ENCODE measurements at places on chromosomes 1 and 21. TPM values are rescaled to one million over a fixed set of nuclear protein-coding genes. Genes with fewer than 3 reads are reported as not detected.

GRCh38 chr1:201260236-201260590 lies 23.1 kb upstream of the PKP1 start:
- DNase-seq = no peak

DNA sequence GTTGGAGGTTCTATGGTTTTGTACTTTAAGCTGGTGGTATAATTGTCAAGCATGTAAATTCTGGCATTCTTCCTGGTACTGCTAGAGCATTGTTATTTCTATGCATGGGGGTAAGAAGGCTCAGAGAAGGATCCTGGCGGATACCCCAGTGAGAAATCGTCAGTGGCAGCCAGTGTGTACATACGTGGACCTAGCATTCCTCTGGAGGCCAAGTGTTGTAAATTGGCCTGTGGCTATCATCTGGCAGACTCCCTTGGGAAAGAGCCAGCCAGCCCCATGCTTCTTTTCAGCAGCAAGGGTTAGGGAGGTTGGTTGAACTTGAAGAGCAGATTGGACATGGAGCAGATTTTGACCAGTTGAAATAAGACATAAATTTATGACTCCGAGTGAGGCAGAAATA lies 5.2 kb upstream of the AGO3 start:
- DNase-seq = no peak

GRCh38 chr1:56444960-56445646 lies 134.3 kb downstream of the PLPP3 start:
- no peak for DNase-seq

Gene NAXE
- total RNA-seq = 115 TPM

DNA sequence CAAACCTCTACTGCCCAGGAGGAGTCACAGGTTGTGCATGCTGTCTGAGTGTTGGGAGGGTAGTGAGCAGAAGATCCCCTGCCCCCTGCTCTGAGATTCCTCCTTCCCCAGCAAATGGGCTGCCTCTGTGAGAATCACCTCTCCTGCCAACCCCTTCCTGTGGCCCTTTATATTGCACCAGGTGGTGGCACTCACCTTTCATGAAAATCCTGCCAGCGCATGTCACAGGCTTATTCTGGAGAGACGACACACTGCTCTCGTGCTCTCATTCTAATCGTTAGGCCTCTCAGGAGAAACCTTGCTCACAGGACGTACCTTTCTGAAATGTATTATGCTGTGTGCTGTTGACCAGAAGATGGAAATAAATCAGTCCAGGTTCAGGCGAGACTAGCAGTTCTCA lies 113.7 kb downstream of the RGL1 start:
- DNase-seq = no peak

- no peak for DNase-seq
Measured at GRCh38 chr1:205998457-205999241, 4.5 kb downstream of the RAB7B start.

Gene SPRR3
- total RNA-seq = not detected

GRCh38 chr1:115199416-115200132 lies 110.3 kb upstream of the TSPAN2 start:
- DNase-seq = no peak

Gene DISC1
- 3.7 TPM for total RNA-seq

GRCh38 chr1:47901001-47901575 lies 96.1 kb downstream of the TRABD2B start:
- no peak for DNase-seq

- no peak for DNase-seq
Measured at GRCh38 chr1:52305417-52306226, 60.4 kb downstream of the CC2D1B start.

DNA sequence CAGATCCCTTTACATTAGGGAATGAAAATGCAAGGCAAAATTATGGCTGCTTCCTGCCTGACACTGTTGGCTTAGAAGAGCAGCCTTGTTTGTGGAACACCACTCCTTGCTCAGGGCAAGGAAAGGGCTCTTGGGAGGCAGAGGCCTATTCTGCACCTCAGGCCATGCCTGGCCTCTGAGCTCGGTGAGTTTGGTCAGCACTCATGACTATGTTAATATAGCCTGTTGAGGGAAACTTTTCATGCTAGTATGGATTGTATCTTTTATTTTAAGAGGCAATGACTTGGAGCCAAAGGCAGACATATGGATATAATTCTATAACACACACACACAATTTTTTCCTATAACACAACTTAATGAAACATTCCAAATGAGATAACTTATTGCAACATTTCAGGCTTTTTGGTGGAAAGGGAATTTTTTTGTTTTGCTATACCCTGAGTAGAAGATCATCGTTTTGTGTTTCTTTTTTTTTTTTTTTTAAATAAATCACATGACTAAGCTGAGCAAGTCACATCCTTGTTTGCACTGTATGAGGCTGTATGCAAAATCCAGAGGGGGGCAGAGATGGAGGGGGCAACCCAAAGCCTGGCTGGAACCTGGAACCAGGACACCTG lies 5.6 kb upstream of the YRDC start:
- DNase-seq = no peak

Gene GBP1
- 20.4 TPM for total RNA-seq

DNA sequence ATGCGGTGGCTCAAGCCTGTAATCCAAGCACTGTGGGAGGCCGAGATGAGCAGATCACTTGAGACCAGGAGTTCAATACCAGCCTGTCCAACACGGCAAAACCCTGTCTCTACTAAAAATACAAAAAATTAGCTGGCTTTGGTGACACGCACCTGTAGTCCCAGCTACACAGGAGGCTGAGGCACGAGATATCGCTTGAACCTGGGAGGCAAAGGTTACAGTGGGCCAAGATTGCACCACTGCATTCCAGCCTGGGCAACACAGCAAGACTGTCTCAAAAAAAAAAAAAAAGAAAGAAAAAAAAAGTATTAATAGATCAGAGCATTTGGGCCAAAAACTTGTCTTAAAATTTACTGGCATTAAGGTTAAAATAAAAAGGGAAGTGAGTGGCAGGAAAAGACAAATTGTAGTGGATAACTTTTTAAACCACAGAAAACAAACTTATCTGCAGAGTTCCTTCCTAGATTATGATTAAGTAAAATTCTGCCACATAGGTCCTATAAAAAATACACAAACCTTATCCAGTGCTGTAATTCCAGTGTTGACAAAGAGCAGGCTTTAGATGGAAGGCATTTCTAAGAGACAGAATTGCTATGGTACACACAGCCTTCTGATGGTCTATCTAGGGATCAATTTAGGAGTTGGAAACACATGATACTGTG lies 53.3 kb downstream of the EIF4G3 start:
- no peak for DNase-seq

- no peak for DNase-seq
Measured at GRCh38 chr1:218711884-218712674, 366.9 kb downstream of the TGFB2 start.

DNA sequence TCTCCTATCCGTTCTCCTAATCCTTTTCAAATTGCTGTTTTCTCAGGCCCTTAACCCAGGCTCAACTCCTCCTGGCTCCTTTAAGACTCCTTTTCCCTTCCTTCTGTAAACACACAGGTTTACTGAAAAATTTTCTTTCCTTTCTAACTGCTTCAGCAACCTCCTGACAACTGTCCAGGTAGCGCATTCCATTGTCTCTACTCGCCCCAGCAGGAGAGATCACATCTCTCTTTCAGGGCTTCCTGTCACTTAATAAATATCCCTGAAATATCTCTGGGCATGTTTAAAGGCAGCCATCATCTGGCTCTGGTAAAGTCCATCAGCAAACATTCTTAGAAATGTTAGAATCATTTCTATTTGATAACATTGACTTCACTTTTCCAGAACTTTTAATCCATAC lies 211.2 kb upstream of the PTBP2 start:
- DNase-seq = no peak

Gene CNR2
- total RNA-seq = not detected

- no peak for DNase-seq
Measured at GRCh38 chr21:35340273-35340672, 291.2 kb upstream of the RUNX1 start.

GRCh38 chr1:53244141-53244540 lies 5.8 kb upstream of the MAGOH start:
- DNase-seq = no peak

DNA sequence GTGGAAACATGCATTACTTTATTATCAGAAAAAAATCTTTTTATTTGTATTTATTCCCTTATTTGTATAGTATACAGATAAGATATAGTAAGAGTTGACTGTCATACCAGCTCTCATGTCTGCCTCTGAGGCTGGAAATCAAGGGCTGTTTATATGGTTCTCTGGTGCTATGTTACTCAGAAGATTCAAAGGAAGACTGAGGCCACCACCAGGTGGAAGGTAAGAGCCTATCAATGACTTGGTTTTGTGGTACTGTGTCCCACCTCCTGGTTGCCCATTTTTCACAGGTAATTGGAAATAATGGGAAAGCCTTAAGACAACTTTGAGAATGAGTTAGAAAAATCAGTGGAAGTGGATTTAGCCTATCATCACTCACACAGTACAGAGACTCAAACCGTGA lies 342.1 kb downstream of the DSCAM start:
- no peak for DNase-seq

Gene YIPF1
- total RNA-seq = 40.5 TPM

Gene S100A7A
- total RNA-seq = not detected

- DNase-seq = peak; percentile 29
Measured at GRCh38 chr1:155591770-155592169, 18.2 kb upstream of the MSTO1 start.

Gene CYYR1
- 6.4 TPM for total RNA-seq

- DNase-seq = no peak
Measured at GRCh38 chr1:167824163-167824794, 89.7 kb downstream of the ADCY10 start.

Gene GPR25
- not detected for total RNA-seq

GRCh38 chr21:37670883-37671282 lies 245.4 kb downstream of the KCNJ6 start:
- no peak for DNase-seq

- no peak for DNase-seq
Measured at GRCh38 chr1:36492491-36492890, 9.8 kb upstream of the CSF3R start.

Gene FOXJ3
- total RNA-seq = 23.2 TPM

DNA sequence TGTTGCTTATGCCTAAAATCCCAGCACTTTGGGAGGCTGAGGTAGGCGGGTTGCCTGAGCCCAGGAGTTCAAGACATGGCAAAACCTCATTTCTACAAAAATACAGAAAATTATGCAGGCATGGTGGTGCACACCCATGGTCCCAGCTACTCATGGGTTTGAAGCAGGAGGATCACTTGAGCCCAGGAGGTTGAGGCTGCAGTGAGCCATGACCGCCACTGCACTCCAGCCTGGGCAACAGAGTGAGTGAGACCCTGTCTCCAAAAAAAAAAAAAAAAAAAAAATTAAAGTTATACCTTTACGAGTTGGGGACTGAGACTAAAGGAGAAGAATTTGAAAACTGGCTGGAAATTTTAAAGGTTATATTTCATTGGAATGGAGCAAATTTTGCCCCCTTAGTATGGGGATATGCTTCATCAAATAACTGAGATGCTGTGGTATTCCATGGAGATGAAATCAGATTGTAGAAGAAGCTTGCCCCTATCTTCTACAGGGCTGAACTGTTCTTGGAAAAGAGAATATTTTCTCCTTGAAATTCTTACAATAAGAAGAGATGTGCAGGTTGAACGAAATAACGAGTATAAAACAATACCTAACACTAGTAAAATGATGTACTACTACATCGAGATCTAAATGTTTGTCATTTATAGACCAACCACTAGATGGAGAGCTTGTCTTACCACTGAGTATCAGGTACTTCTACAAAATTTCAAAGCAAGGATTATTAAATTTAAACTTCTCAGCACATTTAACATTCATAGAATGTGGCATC lies 34.9 kb upstream of the SCYL3 start:
- no peak for DNase-seq

Gene SMCP
- not detected for total RNA-seq

DNA sequence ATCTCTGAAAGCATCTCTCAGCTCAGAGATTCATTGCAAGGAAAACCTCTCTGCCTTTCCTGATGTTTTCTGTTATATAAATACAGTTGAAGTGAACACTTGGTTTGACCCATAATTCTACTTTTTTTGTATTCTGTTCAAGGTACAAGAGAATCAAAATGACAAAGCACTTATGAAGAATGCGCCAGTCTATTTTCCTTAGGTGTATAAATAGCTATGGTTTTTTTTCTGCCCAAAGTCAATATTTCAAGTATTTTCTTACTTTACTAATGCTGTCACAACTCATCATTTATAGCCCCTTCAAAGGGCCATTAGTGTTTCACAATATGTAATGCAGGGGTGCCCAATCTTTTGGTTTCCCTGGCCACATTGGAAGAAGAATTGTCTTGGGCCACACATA lies 142.5 kb upstream of the C1orf105 start:
- DNase-seq = no peak

Gene TRAF3IP3
- not detected for total RNA-seq

GRCh38 chr1:30919025-30919881 lies 10.7 kb upstream of the SDC3 start:
- peak; percentile 37 for DNase-seq

Gene AKNAD1
- not detected for total RNA-seq

- no peak for DNase-seq
Measured at GRCh38 chr1:151693057-151693651, 23.4 kb downstream of the CELF3 start.

DNA sequence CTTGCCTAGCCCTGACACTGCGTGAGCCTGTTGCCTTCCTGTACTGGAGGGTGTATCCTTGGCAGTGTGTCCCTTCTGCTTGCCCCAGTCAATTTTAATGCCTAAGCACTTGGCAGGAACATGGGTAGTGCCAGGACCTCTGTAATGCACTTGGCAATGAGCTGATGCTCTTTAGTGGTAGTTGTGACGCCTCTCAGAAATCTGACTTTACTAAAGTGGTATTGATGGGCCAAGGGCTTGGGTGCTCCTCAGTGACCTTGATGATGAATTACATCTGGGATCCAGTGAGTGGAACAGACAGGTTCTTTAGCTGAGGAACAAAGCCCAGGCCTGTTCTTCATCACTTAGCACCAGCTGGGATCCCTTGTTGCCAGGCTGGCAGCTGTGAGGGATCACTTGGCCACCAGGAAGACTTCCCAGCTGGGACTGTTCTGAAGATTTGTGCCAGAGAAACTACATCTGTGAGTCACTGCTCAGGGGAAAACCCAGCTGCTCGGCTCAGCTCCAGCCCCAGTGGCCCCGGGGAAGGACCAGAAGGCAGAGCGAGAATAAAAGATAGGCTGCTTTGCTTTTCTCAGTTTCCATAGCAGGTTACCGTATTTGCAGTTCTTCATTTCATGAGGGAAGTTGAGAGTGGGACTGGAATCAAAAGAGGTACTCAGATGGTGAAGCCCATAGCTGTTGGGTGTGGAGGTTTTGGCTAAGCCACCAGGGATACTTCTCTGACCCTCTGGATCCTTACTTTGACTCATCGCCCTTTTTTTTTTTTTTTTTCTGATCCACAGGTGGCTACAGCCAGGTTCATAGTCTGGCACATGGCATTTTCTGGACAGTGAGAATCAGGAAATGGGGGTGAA lies 28.5 kb upstream of the KCNA2 start:
- no peak for DNase-seq

GRCh38 chr1:113765306-113766230 lies 6.3 kb upstream of the PHTF1 start:
- DNase-seq = no peak

DNA sequence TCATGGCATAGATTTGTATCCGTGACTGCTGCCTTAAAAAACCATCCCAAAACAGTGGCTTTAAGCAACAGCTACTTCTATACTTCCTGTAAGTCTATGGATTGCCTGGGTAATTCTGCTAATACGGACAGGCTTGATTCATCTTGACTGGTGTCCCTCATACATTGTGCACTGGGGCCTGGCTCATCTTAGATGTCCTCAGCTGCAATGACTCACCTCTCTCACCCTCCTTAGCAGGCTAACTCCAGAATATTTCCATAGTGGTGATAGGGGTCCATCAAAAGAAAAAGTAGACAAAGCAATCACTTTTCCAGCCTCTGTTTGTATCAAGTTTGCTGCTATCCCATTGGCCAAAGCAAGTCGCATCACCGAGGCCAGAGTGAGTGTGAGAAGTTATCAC lies 409.1 kb upstream of the KAZN start:
- no peak for DNase-seq

Gene TFB2M
- total RNA-seq = 19.8 TPM
